ENCODE measurements at places on chromosomes 12 and 14.

GRCh38 chr12:48279101-48279500 is 71.6 kb downstream of the ZNF641 start:
- peak; percentile 36 for DNase-seq

GRCh38 chr12:43226151-43226550 is 325.9 kb downstream of the ADAMTS20 start:
- no peak for DNase-seq

DNA sequence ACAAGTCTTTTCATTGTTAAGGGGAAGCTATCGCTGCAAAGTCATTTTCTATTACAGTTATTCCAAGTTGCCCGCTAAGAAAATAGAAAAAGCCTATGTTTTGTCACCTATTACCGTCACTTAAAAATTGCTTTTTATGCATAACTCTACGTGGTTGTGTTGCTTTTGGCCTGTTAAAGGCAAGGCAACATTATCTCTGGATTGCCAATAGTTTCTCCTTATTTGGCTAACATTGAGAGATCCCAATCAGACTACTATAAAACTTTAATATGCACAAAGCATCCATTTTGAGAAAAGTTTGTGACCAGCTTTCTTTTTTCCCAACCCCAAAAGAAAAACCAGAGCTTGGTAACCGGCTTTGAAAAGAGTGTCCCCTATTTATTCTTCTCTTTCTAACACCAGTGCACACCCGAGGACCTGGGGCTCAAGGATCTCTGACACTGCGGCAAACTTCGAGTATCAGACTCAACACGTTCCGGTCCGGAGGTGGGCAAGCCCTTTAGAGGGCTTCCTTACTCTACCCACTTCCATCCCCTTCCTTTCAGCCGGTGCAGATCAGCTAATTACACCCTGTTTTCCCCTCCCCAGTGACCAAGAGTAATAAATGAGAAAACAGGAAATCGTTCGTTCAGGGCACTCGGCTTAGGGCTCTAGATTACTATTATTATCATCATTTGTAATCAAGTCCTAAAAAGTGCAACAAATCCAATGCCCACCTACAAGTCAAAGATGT is 1.2 kb downstream of the PPP1R12A start:
- DNase-seq, result peak; percentile 48

GRCh38 chr12:13454991-13455777 is 258.7 kb downstream of the EMP1 start:
- no peak for DNase-seq

- no peak for DNase-seq
These were observed 16.7 kb downstream of the PIWIL1 start for GRCh38 chr12:130354407-130354806.

GRCh38 chr14:23182372-23183157 is 895 bp downstream of the SLC7A8 start:
- peak; percentile 46 for DNase-seq

GRCh38 chr14:58533446-58533845 is 104.3 kb upstream of the DACT1 start:
- peak; percentile 98 for DNase-seq

DNA sequence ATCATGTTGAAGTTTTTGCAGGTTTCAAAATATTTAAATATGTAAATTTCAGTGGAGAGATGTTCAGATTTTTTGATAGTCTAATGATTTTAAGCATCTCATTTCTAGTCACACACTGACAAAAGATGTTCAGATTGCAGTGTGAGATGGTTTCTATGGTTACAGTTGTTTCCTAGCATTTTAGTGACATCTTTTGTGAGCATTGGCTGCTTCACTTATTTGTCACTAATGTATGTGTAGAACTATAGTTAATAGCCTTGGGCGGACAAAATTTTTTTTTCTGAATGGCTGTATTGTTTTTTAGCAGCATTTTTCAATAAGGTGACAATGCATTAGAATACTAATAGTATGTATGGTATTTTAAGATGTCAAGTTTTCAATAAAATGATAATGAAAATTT is 315.6 kb upstream of the PRKD1 start:
- no peak for DNase-seq

DNA sequence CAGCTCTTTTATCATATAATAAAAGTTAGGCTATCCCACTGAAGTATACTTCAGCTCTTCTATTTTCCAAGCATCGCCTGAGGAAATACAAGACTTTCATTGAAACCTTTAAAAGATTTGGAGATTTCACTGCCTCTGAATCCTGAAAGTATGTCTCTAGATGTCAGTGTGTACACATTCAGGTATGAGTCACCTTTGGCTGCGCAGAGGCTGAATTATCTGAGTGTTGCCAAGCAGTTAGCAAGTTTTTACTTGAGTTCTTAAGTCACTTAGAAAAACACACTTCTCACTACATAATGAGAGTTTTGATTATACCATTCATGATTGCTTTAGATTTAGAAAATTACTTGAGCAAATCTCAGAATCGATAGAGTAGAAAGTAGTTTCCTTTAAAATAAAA is 210.3 kb downstream of the TMTC2 start:
- DNase-seq, result peak; percentile 65

DNA sequence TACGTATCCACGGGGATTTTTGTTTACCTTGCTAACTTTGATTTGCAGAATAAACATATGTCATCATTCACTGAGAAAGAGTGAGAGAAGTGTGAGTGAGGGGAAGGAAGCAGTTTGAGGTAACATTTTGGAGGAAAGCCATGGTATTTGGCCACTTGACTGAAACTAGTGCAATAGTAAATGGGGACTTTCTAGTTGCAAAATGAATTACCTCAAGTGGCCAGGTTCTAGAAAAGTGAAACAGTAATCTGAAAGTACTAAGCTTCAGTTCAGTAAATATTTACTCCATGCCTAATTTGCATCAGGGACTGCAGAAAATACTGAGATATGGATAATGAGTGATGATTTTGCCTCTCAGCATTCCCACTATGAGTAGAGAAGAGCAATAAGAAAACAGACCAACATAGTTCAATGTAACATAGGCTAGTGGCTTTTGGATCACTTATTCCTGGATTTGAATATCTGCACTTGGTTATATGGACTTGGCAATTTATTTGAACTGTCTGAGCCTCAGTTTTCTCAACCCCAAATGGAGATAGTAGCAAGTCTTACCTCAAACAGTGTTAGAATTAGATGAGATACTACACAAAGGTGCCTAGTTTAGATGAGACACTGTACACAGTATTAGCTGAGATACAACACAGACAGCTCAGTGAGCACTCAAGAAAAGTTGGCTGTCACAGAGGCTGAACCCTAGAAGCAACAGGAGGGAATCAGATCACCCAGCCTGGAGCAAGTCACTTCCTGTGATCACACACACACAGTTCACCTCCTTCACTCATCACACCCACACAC is 439.1 kb downstream of the NPAS3 start:
- DNase-seq, result no peak

- DNase-seq, result no peak
These were observed 140.8 kb downstream of the DAD1 start for GRCh38 chr14:22448035-22448904.

DNA sequence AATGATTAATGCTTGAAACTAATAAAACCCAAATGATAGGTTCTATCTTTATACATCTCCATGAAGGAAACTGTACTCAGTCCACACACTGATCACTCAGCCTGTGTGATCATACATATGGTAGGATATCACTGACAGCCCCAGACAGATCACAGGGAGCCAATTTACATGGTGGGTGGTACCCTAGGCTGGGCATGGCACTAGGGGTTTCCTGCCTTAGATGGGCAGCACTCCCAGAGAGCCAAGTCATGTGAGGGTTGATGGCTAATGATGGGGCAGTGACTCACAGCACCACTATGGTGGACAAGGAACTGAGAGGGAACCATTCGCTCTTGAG is 89.6 kb upstream of the PTPRR start:
- no peak for DNase-seq

DNA sequence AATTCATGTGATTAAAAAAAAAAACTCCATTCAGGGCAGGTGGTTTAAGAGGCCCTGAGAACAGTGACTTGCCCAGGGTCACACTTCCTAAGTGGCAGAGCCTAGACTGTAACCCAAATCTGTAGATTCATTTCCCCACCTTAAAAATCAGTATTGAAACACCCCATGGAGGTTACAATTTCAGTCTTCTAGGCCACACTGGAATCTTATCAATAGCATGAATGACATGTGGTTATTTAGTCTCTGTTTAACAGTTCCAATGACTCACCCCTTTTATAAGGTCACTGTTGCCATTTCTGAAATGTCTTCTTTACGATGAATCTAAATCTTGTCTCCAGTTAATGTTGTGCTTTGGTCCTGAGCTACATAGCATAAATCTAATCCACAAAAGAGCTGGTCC is 262.3 kb upstream of the GRIP1 start:
- no peak for DNase-seq

DNA sequence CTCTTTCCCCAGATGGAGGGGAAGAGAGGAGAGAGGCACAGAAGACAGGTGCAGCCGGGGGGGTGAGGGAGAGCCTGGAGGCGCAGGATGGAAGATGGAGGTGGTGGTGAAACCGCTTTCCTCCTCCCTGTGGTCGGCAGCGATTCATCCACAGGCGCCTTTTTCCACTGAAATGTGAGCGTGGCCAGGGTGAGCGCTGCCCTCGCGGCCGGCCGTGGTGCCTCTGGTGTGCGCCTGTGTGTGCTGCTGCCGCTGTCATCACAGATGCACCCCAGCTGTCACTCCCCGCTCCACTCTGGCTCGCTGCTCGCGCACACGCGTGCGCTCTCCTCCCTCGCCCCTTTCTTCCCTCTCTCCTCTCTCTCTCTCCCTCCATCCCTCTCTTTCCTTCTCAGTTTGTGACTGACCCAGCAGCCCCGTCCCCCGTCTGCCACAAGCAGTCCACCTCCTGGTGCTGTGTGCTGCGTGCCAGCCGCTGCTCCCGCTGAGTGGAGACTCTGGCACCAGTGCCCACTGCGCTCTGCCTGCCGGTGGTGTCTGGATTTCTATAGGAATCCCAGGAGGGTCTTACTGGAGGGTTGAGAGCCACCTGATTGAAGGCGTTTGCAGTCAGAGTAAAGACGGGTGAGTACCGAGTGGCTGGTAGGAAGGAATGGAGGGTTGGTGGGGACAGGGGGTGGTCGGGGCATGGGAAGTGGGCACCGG is at the start of gene LRTM2:
Gene LRTM2, plus strand, starts transcription at position 375 of the 705 bp plus-strand sequence. CDS start 7,584 bp downstream, outside the sequence.
- no peak for DNase-seq

DNA sequence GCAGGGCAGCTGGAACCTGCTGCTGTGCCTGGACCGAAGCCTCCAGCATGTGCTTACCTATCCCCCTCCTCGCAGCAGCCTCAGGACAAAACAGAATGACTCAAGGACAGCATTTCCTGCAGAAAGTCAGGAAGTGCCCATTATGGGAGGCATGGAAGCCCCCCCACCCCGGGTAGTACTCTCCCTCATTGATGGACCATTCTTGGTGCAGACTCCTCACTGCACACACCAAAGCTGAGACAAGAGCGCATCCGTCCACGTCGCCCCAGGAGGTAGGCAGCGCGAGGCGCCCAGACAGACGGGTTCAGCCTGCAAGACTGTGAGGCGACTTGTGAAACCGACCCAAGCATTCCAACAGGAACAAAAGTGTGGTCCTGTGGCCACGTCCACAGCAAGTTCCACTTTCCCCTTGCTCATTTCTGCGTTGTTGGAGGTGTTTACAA is 243.9 kb upstream of the ATXN7L3B start:
- no peak for DNase-seq

DNA sequence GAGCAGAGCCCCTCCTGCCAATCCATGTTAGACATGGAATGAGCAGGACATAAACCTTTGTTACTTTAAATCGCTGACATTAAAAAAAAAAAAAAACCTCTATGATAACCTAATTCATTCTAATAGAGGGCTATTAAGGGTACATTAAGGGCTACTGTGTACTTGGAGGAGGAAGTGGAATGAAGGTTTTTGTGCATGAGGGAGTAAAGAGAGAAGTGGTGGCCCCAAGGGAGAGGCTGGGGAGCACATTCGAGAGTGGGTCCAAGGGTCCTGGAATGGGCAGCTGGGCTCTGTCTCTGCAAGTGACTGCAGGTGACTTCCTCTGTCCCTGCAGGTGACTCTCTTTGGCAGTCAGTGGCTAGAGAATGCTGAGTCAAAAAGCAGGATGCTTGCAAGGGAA is 32.1 kb upstream of the PTGDR start:
- no peak for DNase-seq

- DNase-seq, result no peak
These were observed 114.8 kb downstream of the PLEKHA5 start for GRCh38 chr12:19244312-19244711.

- DNase-seq, result peak; percentile 96
These were observed 23.6 kb downstream of the ZNF664 start for GRCh38 chr12:123996581-123996980.

DNA sequence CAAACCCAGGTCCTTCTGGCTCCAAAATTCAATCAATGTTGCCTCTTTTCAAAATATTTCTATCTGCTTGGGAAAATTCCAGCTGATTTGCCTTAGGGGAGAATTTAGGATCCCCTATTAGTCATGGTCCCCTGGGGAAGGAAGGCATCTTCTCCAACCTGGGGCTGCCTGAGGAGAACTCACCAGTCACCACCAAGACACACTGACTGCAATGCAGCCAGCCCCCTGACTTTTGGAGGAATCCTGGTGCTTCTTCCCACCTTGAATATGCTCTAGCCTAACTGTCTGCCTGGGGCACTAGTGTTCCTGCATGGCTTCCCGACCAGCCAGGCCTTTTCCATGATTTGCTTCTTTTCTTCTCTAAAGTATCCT is 71.8 kb upstream of the BCL2L14 start:
- DNase-seq, result no peak

- no peak for DNase-seq
These were observed 41.2 kb downstream of the SLC6A12 start for GRCh38 chr12:172732-173161.

DNA sequence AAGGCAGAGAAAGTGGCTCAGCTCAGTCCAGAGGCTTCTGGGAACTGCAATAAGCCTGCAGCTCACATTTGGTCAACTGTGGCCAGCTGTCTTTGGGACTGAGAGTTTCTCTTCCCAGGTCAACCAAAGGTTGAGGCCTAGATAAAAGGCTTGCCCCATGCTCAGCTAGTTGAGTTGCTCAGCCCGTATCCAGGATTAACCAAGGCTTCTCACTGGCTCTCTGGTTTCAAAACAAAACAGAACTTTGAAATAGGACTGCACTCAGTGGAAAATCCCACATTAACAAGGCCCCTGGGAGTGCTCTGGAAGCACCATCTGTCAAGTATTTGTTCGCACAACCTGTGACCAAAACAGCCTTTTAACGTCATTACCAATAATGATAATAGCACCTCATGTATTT is 40.3 kb upstream of the NUAK1 start:
- no peak for DNase-seq

DNA sequence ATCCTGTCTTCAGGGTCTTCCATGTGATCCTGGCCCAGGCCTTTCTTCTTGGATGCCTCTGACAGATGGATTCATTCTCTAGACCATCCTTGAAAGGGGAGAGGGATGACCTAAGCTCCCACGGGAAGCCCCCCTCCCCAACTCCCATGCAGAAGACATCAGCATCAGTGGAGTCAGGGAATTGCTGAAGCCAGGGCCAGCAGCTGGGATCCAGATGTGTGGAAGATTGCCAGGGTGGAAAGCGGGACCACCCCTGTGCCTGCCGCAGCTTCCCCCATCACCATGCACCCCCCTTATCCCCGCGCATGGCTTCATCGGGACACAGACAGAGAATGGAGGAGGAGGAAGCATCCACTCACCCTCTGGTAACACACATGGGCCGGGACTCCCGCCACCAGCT is 183.6 kb upstream of the PRMT8 start:
- DNase-seq, result no peak
